D721Med (cell line): ENCODE measurements at places on chromosomes 16 and 17.

DNA sequence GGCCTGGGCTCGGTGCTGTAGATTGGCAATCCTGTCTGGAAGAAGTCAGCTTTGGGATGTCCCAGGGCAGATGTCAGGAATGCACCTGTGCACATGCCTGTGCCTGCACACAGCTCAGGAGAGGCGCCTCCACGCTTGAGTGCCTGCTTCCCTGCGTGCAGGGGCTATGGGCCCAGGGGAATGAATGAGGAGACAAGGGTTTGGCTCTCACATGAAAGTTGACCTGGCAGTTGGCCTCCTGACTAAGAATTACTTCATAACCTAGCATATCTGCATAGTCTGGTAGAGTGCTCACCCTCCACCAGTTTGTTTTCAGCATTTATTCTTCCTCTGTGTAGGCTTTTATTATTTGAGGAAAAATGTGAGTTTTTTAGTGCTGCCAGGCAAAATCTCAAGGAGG is 50.0 kb downstream of the PLD6 start:
- DNase-seq, result no peak

GRCh38 chr16:85391769-85392583 is 221.1 kb upstream of the GSE1 start:
- no peak for DNase-seq

GRCh38 chr16:4976611-4977145 is 18.5 kb downstream of the SEC14L5 start:
- no peak for DNase-seq

DNA sequence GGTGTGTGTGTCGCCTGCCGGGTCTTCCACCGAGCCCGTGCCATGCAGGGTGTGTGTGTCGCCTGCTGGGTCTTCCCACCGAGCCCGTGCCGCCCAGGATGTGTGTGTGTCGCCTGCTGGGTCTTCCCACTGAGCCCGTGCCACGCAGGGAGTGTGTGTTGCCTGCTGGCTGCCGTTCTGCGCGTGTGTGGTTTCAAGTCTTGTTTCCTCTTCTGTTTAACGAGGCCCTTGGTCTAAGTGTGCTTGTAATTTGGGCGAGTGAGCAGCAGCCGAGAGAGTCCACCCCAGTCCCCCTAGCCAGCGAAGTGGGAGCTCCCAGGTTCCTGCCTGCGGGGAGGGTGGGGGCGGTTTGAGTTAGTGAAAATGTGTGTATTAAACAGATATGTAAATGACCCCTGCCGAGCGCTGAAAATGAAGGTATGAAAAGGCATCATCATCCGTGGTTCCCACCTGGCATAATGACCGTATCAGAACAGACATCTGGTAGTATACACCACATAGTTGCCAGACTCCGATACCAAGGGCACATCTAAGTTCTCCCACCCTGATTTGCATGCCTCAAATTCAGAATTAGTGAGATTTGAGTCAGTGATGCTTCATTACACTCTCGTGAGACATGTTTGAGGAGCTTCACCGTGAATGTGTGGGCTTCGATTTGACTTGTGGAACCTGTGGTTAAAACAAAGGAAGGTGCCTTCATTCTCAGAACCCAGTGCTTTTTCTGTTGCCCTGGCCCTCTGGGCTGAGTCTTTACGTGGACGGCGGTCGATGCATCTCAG is 114.5 kb upstream of the CHMP6 start:
- DNase-seq, result no peak

GRCh38 chr17:37570527-37571093 is 38.6 kb downstream of the SYNRG start:
- DNase-seq, result peak; percentile 39

DNA sequence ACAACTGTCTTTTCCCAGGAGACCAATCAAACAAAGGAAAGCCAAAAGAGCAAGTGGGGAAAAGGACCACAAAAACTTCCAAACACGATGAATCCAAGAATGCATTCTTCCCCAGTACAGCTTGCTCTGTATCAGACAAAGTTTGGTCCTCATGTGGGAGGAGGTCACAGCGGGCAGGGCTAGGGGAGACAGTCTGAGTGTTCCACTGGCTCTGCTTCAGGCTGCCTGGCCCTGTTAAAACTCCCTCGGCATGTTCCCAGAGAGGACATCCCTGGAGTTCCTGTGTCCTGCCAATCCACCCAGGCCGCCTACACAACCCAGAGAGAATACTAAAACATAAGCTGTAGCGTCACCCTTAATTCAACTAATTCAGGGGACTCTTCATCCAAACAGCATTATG is 415.1 kb upstream of the DYNLRB2 start:
- DNase-seq, result no peak

DNA sequence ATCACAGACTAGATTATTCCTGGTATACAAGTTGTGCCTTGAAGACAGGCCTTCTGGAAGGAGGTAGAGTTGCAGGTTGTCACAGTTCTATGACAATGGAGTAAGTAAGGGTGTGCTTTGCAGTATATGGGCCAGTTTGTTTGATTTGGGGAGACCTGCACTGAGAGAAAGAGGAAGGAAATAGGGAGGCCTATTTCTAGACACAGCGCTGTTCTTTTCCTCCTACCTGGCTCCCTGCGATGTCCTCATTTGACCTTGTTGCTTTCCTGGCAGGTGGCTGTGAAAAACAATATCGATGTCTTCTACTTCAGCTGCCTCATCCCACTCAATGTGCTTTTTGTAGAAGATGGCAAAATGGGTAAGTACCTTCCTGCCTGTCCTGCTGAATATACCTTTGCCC is 22.5 kb upstream of the RASL10B start:
- no peak for DNase-seq

DNA sequence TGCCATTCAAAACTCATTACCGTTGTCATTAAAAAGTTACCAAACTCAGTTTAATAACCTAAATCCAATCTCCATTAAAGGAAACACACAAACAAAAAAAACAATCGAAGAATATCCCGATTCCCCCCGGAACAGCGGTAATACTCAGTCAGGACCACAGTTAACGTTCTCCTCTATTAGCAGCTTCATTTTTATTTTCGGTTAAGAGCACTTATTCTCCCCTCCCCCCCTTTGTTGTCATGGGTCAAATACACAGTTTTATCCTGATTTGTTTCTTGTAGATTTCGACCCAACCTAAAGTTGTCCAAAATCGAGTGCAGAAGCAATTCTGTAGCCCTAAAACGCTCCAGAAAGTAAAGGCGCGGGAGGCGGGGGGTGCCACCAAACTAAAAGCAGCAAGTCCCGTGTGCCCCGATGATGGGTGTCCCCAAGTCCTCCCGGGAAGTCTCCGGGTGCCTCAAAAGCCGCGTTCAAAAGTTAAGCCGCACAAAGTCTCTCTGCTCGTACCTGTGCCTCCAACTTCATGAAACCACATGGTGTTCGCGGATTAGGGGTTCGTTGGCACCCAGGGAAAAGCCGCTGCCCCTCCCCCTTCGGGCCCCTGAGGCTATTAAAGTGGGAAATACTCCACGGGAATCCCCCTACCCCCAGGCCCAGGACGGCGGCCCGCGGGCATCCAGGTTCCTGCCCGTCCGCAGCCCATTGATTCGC is 996 bp downstream of the SUMO2 start:
- DNase-seq, result no peak

- DNase-seq, result no peak
Observed at GRCh38 chr16:75390926-75391653, 42.2 kb downstream of the CFDP1 start.

GRCh38 chr16:55914383-55914782 is 39.2 kb upstream of the CES5A start:
- DNase-seq, result no peak

DNA sequence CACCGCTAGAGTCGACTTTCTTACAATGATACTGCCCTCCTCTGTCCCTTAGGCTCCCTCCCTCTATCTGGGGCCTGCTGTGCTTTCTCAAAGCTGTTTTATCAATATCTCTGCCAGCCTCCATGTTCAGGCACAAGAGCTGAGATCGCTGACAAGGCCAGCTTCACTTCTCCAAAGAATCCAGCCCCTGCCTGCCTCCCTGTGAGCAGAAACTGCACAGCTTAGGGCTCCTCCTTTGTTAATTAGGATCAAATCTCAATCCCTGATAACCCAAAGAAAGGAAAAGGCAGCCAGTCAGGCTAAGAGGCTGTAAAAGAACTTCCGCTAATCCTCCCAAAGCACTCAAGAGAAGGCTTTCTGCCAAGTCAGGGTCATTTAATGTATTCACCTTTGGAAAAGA is 616.0 kb upstream of the CDH11 start:
- no peak for DNase-seq

- no peak for DNase-seq
Observed at GRCh38 chr17:51118330-51119195, 2.1 kb downstream of the SPAG9 start.

DNA sequence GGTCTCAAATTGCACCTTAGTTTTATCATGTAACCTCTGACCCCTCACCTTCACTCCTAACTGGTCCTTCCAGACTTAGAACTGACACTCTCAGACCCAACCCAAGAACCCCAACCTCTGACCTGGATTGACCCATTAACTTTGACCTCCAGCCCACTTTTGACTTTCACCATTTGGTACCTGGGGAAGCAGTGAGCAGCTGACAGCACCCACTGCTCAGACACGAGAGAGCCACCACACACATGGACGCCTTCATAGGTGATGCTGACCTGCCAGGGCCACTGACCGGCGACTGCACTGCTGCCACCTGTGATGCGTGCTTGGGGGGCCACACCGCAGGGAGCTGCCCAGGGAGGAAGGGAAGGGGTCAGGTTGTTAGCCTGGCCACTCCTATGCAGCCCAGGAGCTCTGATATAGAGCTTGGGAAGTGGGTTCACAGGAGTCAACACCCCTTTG is 2.5 kb downstream of the PRSS8 start:
- DNase-seq, result no peak
